ENCODE measurements at places on chromosomes 13 and 19. TPM values are rescaled to one million over a fixed set of nuclear protein-coding genes. Genes with fewer than 3 reads are reported as not detected.

Gene SYDE1
- 25.1 TPM for total RNA-seq

Gene ENOX1
- total RNA-seq, result 4.2 TPM

Gene GPALPP1
- 34.9 TPM for total RNA-seq

Gene TGFBR3L
- 0.89 TPM for total RNA-seq

Gene COLGALT1
- 118 TPM for total RNA-seq

Gene ZFP82
- total RNA-seq, result 6.4 TPM

Gene RFPL4A
- not detected for total RNA-seq

Gene NKPD1
- 0.44 TPM for total RNA-seq

Gene CLEC17A
- not detected for total RNA-seq

Gene TEX101
- total RNA-seq, result not detected

Gene SCN1B
- total RNA-seq, result 4.1 TPM

Gene DHDH
- not detected for total RNA-seq

Gene SWSAP1
- total RNA-seq, result 0.62 TPM

Gene KIR2DL4
- not detected for total RNA-seq

Gene S1PR4
- total RNA-seq, result under 0.01 TPM

Gene ZNF490
- 11.0 TPM for total RNA-seq

Gene MEIOSIN
- total RNA-seq, result not detected

Gene CD79A
- not detected for total RNA-seq

Gene FBXO17
- total RNA-seq, result 33.9 TPM

Gene KLK4
- not detected for total RNA-seq

Gene RELB
- total RNA-seq, result 10.2 TPM

Gene LPAR2
- 0.87 TPM for total RNA-seq

Gene ZNF90
- 3.7 TPM for total RNA-seq

Gene KL
- 0.11 TPM for total RNA-seq

Gene EPS8L1
- total RNA-seq, result 1.8 TPM

Gene PLIN5
- total RNA-seq, result not detected

Gene ATP8A2
- 0.22 TPM for total RNA-seq

Gene FREM2
- under 0.01 TPM for total RNA-seq

Gene GGN
- total RNA-seq, result 0.62 TPM

Gene C13orf42
- total RNA-seq, result not detected

Gene ZNF552
- total RNA-seq, result 7.7 TPM

Gene CNFN
- total RNA-seq, result not detected

Gene MYO1F
- 0.22 TPM for total RNA-seq

Gene GTF2F1
- 57.9 TPM for total RNA-seq

Gene ZNF441
- 13.0 TPM for total RNA-seq

Gene GPR12
- not detected for total RNA-seq

Gene HRC
- total RNA-seq, result not detected

Gene KLK13
- total RNA-seq, result not detected

Gene HIF3A
- total RNA-seq, result 8.7 TPM

Gene TRAPPC2B
- total RNA-seq, result 15.1 TPM

Gene ZNF682
- 1.7 TPM for total RNA-seq

Gene OVOL3
- not detected for total RNA-seq

Gene MBOAT7
- 57.2 TPM for total RNA-seq

Gene HTR2A
- total RNA-seq, result under 0.01 TPM

Gene IGFL3
- not detected for total RNA-seq

Gene HIPK4
- not detected for total RNA-seq

Gene ZNF665
- 4.4 TPM for total RNA-seq

Gene ICAM5
- total RNA-seq, result 1.8 TPM

Gene ZNF563
- 3.0 TPM for total RNA-seq

Gene ZNF726
- 2.9 TPM for total RNA-seq

Gene CD22
- 0.25 TPM for total RNA-seq

Gene PRODH2
- total RNA-seq, result not detected

Gene OR7G1
- not detected for total RNA-seq

Data from uterine smooth muscle cell (primary cell).